Caki2 (cell line): ENCODE measurements at places on chromosomes 3 and 15. TPM values are rescaled to one million over a fixed set of nuclear protein-coding genes. Genes with fewer than 3 reads are reported as not detected.

VEPH1 gene
- 79.0 and 127 TPM in 2 replicates for total RNA-seq

ZDHHC23 gene
- total RNA-seq = 0.87 and 2.9 TPM in 2 replicates

CLRN1 gene
- total RNA-seq = not detected in 2 replicates

GOLGA8S gene
- total RNA-seq = 0.32 TPM in 1 of 2 replicates, not detected in the other

SLC38A3 gene
- total RNA-seq = not detected in 2 replicates

NMB gene
- total RNA-seq = 12.6 and 29.7 TPM in 2 replicates

LINGO1 gene
- 0.14 TPM in 1 of 2 replicates, not detected in the other for total RNA-seq

HYAL1 gene
- total RNA-seq = 1.2 TPM in 1 of 2 replicates, not detected in the other

TMC3 gene
- total RNA-seq = not detected in 2 replicates

PLEKHO2 gene
- total RNA-seq = 4.1 and 10.4 TPM in 2 replicates

DNA sequence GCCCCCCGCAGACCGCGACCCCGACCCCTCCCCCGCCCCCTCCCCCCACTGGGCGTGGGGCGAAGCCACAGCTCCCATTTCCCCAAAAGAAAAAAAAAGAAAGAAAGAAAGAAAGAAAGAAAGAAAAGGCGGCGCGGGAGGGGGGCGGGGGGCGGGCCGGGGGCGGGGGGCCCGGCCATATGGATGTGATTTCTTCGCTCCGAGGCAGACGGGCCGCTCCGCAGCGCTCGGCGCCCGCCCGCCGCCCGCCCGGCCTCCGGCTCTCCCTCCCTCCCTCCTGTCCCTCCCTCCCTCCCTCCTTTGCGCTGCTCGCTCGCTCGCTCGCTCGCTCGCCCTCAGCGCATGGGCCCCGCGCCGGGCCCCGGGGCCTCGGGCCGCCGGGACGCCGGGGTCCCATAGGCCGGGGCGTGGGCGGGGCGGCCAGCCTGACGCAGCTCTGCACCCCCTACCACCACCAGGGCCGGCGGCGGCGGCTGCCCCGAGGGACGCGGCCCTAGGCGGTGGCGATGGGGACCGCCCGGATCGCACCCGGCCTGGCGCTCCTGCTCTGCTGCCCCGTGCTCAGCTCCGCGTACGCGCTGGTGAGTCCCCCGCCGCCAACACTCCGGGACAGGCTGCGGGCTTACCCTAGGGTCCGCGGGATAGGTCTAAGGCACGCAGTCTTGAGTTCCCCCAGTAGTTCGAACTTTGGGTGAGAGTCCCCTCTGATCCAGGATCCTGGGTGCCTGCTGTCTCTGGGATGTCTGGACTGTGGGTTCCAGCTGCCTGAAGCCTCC lies 5.7 kb downstream of the PTH1R start:
- no peak for DNase-seq

- no peak for DNase-seq
These were observed 11.1 kb downstream of the MAGEF1 start for GRCh38 chr3:184700759-184701158.

DNA sequence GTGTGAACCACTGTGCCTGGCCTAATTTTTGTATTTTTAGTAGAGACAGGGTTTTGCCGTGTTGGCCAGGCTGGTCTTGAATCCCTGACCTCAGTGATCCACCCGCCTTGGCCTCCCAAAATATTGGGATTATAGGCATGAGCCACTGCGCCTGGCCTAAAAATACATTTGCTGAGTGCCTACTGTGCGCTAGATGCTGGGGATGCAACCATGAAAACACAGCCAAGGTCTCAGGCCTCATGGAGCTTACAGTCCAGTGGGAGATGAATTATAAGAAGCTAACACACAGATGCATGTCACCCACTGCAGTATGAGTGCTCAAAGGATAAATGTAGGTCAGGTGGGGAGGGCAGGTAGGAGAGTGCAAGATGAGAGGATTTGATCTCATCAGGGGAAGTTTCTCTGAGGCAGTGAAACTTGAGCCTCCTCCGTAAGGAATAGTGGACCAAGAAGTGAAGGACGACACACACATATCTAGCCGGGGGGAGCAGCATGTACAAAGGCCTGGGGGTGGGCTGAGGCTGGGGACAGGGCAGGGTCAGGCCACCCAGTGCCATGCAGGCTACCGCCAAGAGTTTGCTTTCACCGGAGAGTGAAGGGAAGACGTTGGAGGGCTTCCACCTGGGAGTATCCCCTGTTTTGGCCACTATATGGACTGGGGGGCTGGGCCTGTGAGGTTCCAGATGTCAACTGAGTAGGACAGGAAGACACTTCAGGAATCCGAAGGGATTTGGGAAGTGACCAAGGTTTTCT lies 24.3 kb downstream of the IRAK2 start:
- DNase-seq = no peak

- no peak for DNase-seq
These were observed 26.1 kb downstream of the ATRIP start for GRCh38 chr3:48472673-48472922.

DNA sequence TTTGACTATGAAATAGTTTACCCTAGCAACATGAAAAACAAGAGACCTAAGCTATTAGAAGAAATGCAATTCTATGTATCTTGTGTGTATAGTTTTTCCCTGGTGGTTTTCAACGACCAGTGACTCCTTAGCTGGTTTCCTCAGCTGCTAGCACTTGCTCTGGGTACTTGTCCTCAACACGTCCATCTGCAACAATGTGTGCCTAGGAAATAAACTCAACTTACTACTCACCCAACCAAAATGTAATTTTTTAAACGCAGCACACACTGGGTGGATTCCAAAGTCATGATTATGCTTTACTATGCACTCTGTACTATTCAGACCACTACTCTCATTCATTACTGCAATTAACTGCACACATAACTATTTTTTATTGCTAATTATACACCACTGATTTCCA lies 31.0 kb downstream of the CPA3 start:
- DNase-seq = no peak

- DNase-seq = no peak
These were observed 110.1 kb upstream of the PLXNA1 start for GRCh38 chr3:126872701-126873342.

DNA sequence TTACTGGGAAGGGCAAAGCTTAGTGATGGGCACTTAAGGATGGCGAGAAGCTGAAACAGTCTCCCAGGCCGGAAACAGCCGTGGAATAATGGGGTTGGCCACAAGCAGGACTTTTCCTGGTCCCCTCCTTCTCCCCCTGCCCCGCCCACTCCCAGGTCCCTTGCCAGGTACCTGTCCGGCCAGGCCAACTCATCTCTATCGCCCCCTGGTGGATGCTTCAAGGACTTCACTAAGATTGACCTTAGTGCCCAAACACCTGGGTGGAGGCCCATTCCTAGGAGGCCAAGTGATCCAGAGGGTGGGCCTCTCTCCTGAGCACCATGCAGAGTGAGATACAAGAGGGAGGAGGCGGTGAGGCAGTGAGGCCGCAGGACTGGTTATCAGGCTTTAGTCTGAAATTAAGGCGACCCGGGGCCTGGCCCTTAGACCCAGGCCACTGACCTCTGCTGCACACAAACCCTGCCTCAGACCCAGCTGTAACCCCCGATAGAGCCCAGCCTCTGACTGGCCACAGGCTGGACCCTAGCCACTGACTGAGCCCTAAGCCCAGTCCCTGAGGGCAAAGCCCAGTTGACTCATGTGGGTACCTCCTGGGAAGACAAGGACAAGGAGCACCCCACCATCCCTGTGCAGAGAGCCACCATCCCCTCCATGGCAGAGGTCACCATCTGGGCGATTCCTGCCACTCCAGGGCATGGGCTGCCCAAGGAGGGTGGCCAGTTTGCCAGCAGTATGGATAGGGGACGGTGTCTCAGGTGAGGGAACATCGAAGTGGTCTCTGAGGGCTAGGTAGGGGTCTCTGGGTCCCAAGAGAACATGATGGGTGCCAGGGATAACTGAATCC lies 37.6 kb downstream of the VIPR1 start:
- no peak for DNase-seq

DNA sequence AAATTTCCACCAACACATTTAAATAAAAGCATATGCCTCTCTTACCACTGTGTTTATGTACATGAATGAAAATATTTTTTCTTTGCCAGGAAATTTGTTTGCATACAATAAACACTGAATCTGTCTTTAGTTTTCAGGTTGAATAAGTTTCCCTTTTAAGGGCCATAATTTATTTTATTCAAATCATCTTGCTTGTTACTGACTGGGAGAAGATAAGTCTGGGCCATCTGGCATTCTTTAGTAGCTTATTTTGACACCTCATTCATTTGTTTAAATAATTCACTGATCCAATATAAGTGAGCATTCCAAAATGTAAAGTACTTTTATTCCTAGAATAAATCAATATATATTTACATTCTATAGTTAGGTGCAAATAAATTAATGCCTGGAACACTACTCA lies 1001.3 kb downstream of the PLOD2 start:
- DNase-seq = no peak

DNA sequence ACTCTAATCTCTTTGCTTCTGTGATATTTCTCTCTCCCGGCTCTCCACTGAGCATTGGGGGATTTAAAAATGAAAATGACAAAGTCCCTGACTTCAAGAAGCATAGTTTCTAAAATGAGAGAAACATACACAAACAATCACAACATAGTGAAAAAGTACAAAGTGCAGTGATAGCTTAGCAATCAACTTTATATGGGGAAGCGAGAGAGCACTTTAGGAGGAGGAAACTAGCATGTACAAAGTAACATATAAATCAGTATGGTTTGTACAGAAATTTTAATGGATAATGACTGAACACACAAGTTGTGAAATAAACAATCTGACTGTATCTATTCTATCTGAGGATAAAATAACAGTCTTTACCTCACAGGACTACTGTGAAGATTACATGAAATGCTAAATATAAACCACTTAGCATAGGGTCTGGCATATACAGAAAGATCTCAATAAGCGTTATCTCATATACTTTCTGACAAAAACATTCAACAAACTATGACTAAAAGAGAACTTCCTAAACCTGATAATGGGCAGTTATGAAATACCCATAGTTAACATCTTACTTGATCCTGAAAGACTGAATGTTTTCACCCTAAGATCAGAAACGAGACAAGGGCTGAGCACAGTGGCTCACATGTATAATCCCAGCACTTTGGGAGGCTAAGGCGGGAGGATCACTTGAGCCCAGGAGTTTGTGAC lies 61.2 kb downstream of the PEAK1 start:
- DNase-seq = no peak

DNA sequence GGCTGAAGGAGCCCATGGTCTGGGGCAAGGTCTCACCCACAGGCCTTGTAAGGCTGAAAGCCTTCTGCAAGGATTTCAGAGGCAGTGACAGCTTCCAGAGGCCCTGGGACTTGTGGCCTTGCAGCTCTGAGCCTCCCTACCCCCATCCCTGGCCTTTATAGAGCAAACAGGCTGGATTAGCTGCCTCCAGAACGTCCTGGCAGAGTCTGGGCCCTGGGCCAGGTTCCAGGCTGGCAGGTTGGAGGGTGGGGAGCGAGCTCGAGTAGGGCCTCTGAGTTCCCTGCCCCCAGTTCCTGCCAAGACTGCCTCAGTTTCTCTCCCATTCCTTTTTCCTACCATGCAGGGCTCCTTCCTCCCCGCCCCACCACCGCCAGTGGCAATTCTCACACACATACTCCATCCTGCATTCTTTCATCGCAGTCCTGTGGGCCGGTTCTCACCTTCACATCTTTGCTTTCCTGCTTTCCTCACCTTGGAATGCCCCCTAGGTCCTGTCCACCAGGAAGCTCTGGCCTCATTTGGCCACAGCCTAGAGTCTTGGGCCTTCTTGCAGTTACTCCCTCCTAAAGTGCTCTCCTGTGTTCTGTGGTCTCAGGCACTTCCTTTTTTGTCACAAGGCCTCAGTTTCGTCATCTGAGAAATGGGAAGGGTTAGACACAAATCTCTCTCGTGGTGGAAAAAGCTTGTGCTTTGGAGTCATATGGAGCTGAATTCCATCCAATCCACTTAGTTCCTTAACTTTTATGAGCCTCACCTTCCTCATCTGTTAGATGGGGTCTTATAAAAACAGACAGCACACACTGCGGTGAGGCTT lies 2.7 kb downstream of the LMAN1L start:
- DNase-seq = no peak

DNA sequence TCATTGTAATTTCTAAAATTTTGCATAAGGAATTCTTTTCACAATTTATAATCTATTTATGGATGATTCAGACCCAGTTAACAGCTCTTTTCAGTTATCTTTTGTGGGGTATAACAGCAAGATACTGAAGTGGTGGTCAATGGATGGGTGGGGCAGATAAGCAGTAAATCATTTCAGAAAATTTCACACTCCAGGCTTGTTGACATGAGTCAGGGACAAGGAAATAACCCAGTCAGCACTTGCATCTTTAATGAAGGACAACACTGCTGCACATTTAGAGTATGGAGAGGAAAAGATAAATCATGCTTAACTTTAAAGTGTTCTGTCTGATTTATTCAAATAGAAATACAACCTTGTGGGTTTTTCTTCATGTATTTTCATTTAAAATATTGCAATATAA lies 181.6 kb downstream of the ROBO1 start:
- DNase-seq = no peak

DNA sequence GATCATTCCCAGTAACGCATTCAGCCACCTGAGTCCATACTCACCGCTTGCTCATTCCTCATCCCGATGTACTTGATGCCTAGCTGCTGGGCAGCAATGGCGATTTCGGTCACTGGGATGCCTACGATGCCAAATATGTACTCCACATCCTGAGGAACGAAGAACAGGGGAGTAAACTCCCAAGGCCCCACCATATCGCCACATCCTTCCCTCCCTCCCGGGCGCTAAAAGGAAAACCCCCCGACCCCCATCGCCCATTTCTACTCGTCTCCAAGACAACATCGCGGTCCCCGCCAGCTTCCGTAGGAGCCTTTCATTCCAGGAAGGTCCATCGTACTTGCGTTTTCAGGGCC lies 347 bp downstream of the HACL1 start:
- DNase-seq = no peak

- DNase-seq = no peak
These were observed 147.1 kb upstream of the CNTN6 start for GRCh38 chr3:945738-946137.

GRCh38 chr3:64327100-64327804 lies 102.0 kb upstream of the PRICKLE2 start:
- no peak for DNase-seq

DNA sequence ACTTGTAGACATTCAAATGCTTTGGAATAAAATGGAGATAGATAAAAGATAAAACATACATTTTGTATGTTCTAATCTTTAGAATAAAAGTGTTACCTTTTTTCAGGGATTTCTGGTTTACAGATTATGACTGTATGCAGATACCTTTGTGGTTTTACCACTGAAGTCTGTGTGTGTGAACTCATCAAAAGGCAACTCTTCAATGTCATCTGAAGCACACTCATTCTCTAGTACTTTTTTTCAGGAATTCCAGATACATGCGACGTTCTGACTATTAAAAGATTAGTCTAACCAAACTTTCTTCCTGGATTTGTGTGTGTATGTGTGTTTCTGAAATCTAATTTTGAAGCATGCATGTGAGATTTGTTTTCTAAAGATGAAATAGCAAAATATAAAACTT lies 188.6 kb downstream of the NLGN1 start:
- DNase-seq = no peak

GRCh38 chr15:51089041-51089440 lies 5.7 kb downstream of the TNFAIP8L3 start:
- no peak for DNase-seq
